ENCODE measurements at places on chromosomes 16 and 17.

DNA sequence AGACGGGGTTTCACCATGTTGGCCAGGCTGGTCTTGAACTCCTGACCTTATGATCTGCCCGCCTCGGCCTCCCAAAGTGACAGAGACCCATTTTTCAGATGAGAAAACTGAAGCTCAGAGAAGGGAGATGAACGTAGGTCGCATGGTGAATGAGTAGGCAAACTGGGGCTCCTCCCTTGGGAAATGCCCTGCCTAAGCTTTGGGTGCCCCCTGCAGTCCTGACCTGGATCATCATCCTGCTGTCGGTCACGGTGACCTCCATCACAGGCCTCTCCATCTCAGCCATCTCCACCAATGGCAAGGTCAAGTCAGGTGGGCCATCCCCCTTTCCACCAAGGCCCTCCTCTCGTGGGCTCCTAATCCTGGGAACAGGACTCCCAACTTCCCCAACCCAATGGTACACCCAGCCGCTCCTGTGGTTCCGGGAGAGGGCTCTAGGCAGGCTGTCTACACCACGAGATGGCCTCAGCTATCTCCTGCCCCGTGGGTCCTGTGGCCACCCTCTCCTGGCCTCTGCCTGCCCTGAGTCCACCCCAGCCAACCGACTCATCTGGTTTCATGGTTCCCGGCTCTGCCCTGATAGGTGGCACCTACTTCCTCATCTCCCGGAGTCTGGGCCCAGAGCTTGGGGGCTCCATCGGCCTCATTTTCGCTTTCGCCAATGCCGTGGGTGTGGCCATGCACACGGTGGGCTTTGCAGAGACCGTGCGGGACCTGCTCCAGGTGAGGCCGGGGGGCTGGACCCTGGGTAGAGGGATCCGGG is 4.7 kb downstream of the SLC12A3 start:
- no peak for DNase-seq

- no peak for DNase-seq
Measured at GRCh38 chr17:57970710-57971109, 15.5 kb upstream of the CUEDC1 start.

DNA sequence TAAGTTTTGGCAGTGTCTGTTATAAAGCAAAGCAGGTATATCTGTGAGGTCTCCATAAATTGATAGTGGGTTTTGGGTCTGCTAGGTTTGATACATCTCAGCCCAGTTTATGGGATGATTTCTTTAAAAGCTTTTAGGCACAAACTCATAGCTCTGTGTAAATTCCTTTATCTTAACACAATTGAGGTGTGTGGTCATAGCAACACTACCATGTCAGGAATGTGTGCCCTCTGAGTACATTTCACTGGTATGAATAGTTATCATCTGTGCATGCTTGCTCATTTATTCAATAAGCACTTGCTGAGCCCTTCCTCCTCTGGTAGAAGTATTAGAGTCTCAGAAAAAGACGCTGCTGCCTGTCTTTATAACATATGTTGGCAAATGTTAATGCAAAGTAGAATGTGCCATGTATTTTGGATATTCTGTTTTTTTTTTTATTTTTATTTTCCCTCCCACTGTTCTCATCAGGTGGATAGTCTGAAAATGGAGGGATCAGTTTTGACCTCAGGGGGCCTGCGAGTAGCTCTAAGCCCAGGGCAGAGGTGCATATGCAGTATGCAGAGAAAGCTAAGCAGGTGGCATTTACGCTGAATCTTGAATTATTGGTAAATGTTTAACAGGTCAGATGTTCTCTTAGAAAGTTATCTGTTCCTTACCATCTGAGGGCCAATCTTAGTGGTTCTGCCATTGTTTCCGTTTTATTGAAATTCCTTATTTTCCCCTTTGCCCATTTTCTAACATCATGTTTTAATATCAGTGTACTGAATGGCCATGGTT is 90.7 kb downstream of the WNT3 start:
- DNase-seq = no peak

DNA sequence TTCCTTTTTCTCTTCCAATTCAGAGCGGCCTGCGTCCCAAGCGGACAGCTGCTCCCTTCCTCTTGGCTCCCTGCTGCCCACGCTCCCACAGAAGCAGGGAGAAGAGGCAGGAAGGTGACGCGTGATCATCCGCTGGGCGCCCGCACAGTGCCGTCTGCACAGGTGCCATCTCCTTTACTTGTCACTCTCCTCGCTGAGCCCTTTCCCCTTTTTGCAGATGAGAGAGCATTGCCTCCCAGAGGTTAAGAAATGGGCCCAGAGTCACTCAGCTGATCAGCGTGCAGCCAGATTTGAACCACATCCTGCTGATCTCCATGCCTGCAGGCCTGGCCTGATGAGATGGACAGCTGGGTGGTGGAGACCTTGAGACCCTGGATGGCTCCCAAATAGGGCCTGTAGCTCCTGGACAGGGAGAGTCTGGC is 299.8 kb downstream of the SEC14L1 start:
- DNase-seq = no peak

- no peak for DNase-seq
Measured at GRCh38 chr16:351804-352520, 561 bp downstream of the AXIN1 start.

- DNase-seq = no peak
Measured at GRCh38 chr17:78387977-78388941, 9.8 kb downstream of the PGS1 start.

GRCh38 chr16:67356396-67356795 is 29.8 kb downstream of the LRRC36 start:
- DNase-seq = no peak

DNA sequence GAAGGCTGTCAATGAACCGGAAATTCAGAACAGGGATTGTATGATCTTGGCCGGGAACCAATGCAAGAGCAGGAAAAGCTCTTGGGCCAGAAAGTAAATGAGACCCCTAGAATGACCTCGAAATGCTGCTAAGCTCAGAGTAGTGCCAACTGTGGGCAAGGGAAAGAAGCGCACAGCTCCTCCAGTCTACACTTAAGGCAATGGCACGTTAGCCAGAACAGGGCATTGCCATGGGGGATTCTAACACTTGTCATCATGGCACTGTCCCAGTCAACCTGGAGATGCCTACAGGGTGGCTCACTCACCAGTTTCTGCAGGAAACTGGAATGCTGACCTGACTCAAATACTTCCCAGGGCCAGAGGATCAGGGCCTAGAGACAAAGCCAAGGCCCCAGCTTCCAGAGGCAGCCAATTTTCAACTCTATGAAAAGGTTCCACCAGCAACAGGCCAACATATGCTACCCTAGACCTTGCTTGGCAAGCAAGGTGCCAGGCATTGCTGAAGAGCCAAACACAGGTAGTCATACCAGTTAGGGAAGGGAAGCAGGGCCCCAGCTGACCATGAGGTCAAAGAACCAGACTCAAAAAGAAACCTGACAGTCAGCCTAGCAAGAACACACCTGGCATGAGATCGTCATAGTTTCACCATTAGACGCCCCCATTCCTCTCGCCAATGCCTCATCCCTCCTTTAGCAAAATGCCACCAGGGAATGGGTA is 34.9 kb downstream of the ARHGAP17 start:
- DNase-seq = no peak

DNA sequence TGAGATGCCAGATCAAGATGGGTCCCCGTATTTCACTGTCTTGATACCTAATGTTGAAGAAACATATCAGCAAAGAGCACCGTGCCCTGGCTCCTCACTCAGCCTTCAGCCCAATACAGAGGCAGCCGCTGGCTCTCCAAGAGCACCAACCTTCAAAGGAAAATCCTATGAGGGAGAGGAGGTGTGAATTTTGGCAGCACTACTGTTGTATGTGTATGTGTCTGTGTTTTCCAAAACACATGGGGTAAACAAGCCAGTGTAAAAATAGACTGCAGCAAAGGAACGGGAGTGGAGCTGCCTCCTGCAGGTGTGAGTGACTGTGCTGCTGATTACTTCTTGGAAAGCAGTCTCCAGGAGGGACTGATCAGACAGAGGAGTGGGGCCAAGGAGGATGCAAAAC is 194.0 kb upstream of the CDH5 start:
- no peak for DNase-seq

Measured in testis (tissue), 5 donors.